ENCODE measurements at places on chromosomes 5 and 9.

GRCh38 chr5:158929552-158930218 lies 170.0 kb downstream of the EBF1 start:
- DNase-seq: no peak

- DNase-seq: no peak
Observed at GRCh38 chr5:14143841-14144585, 871 bp downstream of the TRIO start.

DNA sequence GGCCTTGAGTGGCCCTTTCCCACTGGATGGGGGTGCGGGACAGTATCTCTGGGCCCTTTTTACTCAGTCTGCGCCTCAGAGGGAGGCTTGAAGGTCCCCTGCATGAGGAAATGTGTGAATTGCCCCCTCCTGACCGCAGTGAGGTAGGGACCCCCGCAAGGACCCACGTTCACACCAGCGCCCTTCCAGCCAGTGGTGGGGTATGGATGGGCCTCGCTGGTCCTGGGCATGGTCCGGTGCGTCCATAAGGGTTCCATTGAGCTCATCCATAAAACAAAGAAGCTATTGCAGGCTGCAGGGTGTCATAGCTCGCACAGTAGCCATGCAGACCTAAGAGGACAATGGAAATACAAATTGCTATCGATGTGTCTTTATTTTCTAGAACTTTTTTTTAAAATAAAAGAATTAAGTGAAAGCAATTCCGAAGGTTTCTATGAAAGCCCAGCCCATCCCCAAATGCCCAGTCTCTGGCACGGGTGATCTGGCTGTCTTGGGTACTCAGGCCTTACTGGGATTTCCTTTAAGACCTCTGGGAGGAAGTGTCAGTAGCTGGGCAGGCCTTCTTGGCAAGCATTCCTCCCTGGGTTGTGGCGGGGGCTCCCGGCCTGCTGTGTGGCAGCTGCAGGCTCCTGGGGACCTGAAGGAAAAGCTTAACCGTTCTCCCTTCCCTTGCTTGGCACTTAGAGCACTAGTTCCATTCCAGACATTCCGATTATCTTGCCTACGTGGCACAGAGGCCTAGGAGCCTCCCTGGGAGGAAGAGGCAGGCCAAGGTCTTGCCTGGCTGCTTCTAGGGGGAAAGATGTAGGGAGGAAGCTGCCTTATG lies 1.5 kb upstream of the SEMA5A start:
- DNase-seq: peak; percentile 71

DNA sequence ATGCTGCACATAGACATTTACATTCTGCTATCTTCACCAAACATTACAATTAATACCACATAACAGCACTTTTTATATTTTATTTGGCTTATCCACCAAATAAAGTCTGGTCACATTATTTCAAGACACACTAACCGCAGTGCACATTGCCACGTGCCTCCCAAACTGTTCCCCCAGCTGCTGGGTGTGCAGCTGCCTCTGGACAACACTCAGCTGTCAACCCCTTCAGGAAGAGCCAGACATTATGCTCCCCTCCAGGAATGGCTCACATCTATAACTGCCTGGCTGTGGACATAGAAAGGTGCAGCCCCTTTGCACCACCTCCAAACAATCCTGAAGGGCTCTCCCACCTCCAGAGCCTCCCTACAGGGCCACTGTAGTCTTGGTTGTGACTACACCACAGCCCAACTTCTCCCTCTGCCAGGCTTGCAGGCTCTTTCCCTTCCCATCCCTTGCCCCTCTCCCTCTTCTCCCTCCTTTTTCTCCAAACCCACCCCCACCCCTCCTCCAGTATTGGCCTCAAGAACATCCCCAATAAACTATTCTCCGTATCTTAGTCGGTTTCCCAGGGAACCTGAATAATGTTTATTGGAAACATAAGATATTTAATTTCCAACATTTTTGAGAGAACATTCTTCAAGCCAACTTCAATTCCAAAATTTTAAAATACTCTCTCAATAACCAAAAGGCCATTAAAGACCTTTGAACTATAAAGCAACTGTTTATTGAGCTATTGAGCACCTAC lies 372.3 kb downstream of the CTNND2 start:
- DNase-seq: no peak

DNA sequence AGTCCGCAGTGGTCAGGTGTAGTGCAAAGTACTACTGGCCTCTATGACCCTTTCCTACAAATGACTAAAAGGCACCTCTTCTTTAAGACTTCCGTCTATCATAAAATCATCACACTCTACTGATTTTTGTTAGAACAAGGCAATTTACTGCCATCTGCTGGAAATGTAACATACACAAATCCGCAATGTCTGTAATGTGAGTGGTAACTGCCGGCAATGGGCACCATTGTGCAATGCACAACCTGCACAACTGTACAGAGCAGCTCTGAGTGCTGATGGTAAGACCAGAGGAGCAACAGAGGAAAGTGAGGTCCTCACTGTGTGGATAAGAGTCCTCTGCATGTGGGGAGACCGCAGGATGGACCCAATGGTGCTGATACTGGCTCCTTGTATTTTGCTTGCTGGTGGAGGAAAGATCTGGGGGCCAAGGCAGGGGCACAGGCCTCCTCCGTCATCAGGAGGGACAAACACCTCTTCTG lies 103.7 kb downstream of the ATPSCKMT start:
- DNase-seq: peak; percentile 65

- DNase-seq: peak; percentile 77
Observed at GRCh38 chr5:56054666-56055065, 59.9 kb upstream of the IL6ST start.

GRCh38 chr5:178421699-178422399 lies 168.3 kb downstream of the COL23A1 start:
- DNase-seq: no peak

GRCh38 chr9:1058826-1059487 lies 8.8 kb downstream of the DMRT2 start:
- no peak for DNase-seq

DNA sequence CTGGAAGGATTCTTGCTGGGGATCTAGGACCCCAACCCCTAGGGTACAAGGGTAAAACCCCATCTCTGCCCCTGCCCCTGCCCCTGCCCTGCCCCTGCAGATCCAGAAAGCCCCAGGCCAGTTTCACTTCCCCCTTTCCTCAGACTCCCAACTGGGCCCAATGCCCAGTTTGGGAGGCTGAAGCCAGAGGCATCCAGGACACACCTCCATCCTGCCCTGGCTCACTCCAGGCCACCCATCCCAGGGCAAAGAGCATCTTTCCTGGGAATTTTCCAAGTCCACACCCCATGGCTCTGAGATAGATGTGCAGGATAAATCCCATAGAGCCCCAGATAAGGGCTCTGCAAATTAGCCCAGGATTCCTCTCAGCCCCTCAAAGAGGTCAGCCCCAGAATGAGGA lies 17.4 kb downstream of the CNTFR start:
- DNase-seq: no peak

Measured in fibroblast of pulmonary artery (primary cell).